ENCODE measurements at places on chromosomes 7 and 10. TPM values are rescaled to one million over a fixed set of nuclear protein-coding genes. Genes with fewer than 3 reads are reported as not detected.
A peak's percentile ranks its signal among the peaks of the same experiment; 100 is the strongest.

DNA sequence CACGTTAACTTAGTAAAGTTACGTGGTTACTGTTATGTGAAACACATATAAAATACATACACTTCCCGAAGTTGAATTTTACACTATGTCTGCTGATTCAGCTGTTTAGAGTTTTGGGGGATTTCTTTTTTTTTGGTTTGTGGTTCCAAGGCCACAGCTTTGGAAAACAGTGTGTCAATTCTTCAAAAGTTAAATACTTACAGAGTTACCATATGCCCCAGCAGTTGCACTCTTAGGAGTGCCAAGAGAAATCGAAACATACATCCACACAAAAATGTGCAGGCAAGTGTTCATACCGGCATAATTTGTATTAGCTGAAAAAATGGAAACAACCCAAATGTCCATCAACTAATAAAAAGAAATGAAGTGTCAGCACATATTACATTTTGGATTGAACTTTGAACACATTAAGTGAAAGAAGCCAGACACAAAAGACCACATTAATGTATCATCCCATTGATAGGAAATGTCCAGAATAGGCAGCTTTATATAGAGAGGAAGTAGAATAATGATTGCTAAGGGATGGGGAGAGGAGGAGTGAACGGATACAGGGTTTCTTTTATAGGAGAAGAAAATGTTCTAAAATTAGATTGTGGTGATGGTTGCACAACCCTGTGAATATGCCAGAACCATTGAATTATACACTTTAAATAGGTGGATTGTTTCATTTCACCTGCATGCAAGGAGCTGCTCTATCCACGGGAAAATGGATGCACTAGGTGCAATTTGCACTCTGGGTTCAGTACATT lies 17.6 kb downstream of the APBB1IP start:
- H3K27ac ChIP-seq, result no peak overlapping the region
- H3K4me1 ChIP-seq, result no peaks in the 10 kb centered on the region
- peak; percentile 16 for DNase-seq
- H3K27me3 ChIP-seq, result no peaks in the 10 kb centered on the region

The SGCE gene
- total RNA-seq, result 93.2 TPM

DNA sequence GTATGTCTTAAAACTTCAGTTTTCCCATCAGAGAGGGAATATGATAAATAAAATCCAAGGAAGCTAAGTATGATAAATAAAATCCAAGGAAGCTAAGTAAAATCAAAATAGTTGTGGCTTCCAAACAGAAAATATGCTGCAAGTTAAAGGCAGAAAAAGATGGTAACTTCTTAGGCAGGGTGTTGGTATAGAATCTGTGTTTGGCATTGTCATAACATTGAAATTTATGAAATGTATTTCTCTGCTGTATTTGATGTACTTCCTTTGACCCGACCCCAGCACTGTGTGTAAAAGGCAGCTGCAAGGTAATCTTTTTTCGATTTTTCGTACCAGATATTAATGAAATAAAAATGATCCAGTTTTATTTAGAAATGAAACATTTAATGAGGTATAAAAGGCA lies 537.2 kb downstream of the TFEC start:
- H3K36me3 ChIP-seq, result no peaks in the 10 kb centered on the region
- no peak for DNase-seq
- peaks cover 3% of the 10 kb centered on the region for H3K4me1 ChIP-seq
- H3K4me3 ChIP-seq, result no peak overlapping the region
- H3K27me3 ChIP-seq, result no peaks in the 10 kb centered on the region
- H3K27ac ChIP-seq, result no peak overlapping the region

DNA sequence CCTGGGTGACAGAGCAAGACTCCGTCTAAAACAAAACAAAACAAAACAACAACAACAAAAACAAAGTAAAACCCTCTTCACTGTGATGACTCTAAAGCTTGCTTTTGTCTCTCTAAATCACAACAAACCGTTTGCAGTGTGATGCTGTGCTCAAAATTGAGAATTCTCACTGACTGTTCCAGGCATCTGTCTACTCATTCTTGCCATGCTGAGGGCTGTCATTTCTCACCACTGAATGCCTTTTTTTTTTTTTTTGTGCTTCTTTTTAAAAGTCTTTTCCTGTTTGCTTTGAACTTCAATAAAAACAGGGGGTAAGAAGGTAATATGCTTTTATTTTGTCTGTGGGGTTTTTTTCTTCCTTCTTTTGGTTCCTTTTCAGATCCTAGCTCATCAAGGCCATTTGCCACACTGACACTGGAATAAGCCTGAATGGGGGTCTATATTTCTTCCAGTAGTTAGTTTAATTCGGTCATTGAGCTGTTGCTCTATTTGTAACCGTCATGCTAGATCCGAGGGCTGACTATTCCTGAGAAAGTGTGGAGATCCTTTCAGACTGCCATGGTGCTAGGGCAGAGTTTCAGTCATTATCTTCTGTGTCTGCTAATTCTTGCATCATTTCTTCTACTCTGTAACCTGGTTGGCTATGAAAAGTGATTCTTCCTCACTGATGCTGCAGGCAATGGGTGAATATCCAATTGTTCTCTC lies 10.6 kb downstream of the FAS start:
- peaks cover 13% of the 10 kb centered on the region for H3K4me1 ChIP-seq
- peak overlapping the region; percentile 45 for H3K4me3 ChIP-seq
- peak overlapping the region; percentile 70 for H3K27ac ChIP-seq
- H3K27me3 ChIP-seq, result no peaks in the 10 kb centered on the region

The RET gene
- total RNA-seq, result 0.77 TPM

- H3K36me3 ChIP-seq, result no peaks in the 10 kb centered on the region
- peak overlapping the region; percentile 68 for H3K4me3 ChIP-seq
- H3K27me3 ChIP-seq, result no peaks in the 10 kb centered on the region
- DNase-seq, result no peak
- H3K27ac ChIP-seq, result peak overlapping the region; percentile 77
- H3K4me1 ChIP-seq, result peaks cover 3% of the 10 kb centered on the region
Observed at GRCh38 chr7:23012186-23012585, 1.7 kb downstream of the HYCC1 start.

- H3K27ac ChIP-seq, result no peak overlapping the region
- DNase-seq, result no peak
- H3K27me3 ChIP-seq, result no peaks in the 10 kb centered on the region
- H3K4me1 ChIP-seq, result no peaks in the 10 kb centered on the region
Observed at GRCh38 chr10:121135512-121135911, 284.4 kb downstream of the WDR11 start.

DNA sequence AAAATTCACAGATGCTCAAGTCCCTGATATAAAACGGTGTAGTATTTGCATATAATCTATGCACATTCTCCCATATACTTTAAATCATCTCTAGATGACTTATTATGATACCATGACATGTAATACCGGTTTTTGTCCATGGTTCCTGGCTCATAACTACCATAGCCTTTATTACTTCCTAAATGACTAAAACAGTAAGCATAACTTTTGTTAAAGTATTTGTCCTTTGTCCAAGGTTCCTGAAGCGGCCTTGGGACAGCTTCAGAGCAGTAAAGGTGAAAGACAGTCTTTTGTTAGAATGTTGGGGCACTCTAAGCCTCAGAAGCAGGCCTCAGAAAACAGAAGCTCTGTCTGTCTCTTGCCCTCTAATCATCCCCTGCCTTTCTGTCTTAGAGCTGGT lies 4.0 kb downstream of the CRCP start:
- no peak for DNase-seq
- H3K4me1 ChIP-seq, result peaks cover 4% of the 10 kb centered on the region
- no peak overlapping the region for H3K4me3 ChIP-seq
- no peaks in the 10 kb centered on the region for H3K27me3 ChIP-seq
- H3K27ac ChIP-seq, result no peak overlapping the region
- H3K36me3 ChIP-seq, result peaks cover 1% of the 10 kb centered on the region

DNA sequence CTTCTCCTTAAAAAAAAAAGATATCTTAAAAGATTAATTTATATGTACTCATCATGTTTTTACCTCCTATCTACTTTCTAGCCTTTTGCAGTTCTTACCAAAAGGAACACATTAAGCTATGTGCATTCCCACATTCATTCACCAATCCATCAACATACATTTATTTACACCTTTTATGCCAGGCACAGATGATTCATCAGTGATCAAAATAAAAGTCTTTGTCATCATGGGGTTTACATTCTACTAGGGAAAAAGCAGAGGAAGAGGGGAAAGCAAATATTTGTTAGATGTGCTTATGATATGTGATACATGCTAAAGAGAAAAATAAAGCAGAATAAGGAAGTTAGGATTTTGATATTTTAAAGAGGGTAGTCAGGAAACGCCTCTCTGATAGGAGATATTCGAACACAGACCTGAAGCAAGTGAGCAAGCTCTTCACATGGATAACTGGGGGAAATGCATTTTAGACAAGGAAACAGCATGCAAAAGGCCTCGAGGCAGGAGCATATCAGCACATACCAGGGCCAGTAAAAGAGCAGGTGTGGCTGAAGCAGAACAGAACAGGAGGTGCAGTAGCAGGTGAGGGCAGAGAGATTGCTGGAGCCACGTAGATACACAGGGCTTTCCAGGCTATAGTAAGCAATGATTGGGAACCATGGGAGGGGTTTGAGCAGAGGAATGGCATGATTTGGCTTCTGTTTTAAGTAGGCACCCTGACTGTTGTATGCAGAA lies 67.4 kb downstream of the REEP3 start:
- H3K36me3 ChIP-seq, result no peaks in the 10 kb centered on the region
- peaks cover 2% of the 10 kb centered on the region for H3K4me1 ChIP-seq
- H3K4me3 ChIP-seq, result no peak overlapping the region

DNA sequence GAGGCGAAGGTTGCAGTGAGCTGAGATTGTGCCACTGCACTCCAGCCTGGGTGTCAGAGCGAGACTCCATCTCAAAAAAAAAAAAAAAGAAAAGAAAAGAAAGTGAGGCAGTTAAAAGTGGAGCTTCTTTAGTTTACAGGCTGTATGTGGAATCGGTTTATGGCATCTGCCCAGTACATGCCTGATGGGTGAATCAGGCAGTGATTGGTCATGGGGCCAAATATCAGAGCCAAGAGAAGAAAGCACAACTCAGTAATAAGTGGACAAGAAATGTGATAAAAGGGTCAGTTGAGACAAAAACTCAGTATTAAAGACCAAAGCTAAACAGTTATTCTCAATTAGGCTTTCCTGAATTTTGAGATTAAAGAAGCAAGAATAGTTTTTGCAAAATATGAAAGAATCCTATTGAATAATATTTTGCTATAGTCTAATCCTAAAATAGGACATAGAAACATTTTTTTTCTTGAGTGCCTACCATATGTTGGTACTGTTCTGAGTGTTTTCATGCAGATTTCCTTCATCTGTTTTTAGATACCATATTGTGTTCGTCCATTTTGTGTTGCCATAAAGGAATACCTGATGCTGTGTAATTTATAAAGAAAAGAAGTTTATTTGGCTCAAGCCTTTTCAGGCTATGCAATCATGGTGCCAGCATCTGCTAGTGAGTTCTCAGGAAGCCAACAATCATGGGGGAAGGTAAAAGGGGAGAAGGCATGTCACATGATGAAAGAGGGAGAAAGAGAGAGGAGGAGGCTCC lies 14.4 kb downstream of the CDC14C start:
- H3K27me3 ChIP-seq, result no peaks in the 10 kb centered on the region
- H3K36me3 ChIP-seq, result no peaks in the 10 kb centered on the region
- peak; percentile 53 for DNase-seq
- H3K4me1 ChIP-seq, result no peaks in the 10 kb centered on the region

GRCh38 chr7:155217634-155218033 lies 80.0 kb upstream of the INSIG1 start:
- no peak for DNase-seq
- no peaks in the 10 kb centered on the region for H3K27me3 ChIP-seq
- H3K4me1 ChIP-seq, result peaks cover 5% of the 10 kb centered on the region
- H3K4me3 ChIP-seq, result no peak overlapping the region
- no peak overlapping the region for H3K27ac ChIP-seq
- H3K36me3 ChIP-seq, result no peaks in the 10 kb centered on the region

DNA sequence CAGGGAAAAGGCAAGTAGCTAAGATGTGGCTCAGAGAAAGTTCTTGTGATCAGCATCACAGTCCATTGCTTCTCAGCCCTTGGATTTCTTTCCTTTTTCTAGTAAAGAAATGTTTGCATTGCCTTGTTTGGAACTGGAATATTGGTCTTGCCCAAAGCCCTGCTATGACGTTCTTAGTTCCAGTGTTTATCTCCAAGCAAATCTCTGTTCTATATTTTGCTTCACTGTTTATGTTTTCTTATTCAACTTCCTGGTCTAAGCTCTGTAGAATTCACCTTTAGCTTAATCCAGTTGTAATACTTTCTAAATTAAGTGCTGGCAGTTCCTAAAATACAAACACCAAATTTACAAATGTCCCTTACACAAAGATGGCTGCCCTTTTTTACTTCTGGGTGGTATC lies 88.7 kb upstream of the ZNF438 start:
- no peaks in the 10 kb centered on the region for H3K36me3 ChIP-seq
- H3K4me3 ChIP-seq, result no peak overlapping the region
- peak overlapping the region; percentile 6 for H3K27ac ChIP-seq
- DNase-seq, result peak; percentile 56

- no peak overlapping the region for H3K4me3 ChIP-seq
- no peaks in the 10 kb centered on the region for H3K4me1 ChIP-seq
- H3K27ac ChIP-seq, result no peak overlapping the region
- no peaks in the 10 kb centered on the region for H3K27me3 ChIP-seq
Observed at GRCh38 chr7:159098424-159098786, 46.3 kb downstream of the VIPR2 start.

DNA sequence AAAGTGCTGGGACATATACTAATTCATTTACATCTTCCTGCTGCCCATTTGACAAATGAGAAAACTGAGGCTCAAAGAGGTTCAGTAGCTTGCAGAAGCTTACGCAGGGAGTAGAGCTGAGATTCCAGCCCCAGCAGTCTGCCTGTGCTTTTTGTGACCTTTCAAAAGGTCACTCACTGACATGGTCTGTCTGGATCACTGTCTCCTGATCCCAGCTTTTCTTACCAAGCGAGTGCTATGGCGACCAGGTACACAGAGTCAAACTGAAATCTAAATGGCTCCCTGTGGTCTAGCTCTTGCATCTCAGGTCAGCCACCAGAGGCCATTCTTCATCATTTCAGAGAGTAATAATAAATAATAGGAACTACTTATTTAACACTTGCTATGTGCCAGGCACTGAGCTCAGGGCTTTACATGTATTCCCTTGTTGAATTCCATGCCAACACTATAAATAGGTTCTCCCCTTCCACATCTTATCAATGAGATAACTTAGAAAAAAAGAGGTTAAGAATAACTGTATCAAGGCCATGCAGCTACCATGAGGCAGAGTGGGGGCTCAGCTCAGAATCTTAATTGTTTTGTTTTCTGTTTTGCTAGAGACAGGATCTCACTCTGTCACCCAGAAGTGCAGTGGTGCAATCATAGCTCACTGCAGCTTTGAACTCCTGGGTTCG lies 381.0 kb downstream of the CALN1 start:
- DNase-seq, result no peak
- no peaks in the 10 kb centered on the region for H3K36me3 ChIP-seq
- no peaks in the 10 kb centered on the region for H3K4me1 ChIP-seq
- H3K27me3 ChIP-seq, result no peaks in the 10 kb centered on the region
- H3K4me3 ChIP-seq, result no peak overlapping the region
